ENCODE measurements at places on chromosomes 7 and 10. TPM values are rescaled to one million over a fixed set of nuclear protein-coding genes. Genes with fewer than 3 reads are reported as not detected.
A peak's percentile ranks its signal among the peaks of the same experiment; 100 is the strongest.

DNA sequence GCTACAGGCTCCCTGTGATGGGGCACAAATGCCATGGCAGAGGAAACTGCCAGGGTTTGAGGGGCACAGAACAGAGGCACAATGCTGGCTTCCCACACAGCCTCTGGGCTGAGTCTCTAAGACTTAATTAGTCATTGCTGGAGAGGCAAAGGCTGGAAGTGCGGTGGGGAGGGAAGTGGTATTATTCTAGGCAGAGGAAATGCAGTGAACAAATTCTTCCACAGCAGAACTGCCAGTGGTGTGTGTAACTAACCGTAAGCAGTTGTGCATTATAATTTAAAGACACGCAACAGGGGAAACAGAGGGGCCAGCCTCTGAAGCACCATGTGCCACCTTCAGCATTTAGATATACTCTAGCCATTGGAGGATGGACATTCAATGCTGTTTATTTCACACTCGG lies 12.8 kb downstream of the ICA1 start:
- no peak for DNase-seq

DNA sequence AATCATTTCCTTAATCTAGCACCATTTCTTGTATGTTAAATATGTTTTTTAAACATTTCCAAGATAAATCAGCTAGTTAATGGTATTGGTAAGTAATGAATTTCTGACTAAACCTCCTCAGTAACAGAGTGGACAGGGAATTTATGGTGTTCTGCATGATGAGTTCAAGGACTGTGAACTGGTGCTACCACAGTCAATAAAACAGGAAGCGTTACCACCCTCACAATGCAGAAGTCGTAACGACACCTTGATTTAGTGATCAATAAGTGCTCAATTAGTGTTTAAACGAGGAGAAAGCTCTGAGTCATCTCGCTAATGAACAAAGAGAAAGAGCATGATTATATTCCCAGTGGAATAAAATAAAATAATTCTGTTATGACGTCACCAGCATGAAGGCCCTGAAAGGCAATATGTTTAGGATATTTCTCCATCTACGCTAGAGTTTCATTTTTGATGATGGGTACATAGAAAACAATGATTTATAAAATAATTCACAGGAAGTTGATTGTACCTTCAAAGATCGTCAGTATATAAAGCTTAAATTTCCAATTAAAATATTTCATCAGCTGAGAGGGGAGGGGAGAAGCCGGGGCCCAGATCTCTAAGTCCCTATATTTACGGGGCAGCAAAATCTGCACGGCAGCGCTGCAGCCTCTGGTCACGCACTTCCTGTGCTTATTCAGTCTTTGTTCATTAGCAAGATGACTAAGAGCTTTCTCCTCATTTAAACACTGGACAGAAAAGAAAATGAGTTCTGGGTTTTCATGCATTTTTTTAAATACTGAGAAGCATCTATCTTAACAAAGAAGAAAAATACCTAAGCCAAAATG lies 400.5 kb downstream of the PTPRN2 start:
- DNase-seq: no peak

The TWNK gene
- 5.9 TPM for total RNA-seq

- DNase-seq: peak; percentile 67
These were observed 6.8 kb upstream of the TAS2R40 start for GRCh38 chr7:143214789-143215679.

GRCh38 chr10:98376485-98376884 lies 38.5 kb downstream of the PYROXD2 start:
- DNase-seq: no peak

The SORCS1 gene
- total RNA-seq: 80.5 TPM

DNA sequence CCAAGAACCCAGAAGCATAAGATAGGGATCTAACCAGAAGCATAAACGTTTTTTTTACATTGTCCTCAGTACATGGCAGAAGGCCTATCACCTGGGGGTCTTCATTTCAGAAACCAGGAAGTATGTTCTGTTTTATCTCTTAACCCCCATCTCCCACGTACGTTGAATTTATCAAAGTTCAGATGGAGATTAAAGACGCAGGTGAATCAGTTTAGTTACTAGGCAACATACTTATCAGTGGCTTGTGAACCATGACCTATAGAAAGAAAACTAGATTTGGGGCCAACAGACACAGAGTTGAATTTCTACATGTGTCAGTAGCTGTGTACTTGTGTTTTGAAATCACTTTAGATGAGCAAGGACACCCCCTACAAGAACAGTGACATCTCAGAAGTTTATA lies 122.7 kb downstream of the GPR158 start:
- no peak for DNase-seq

- no peak for DNase-seq
These were observed 9.2 kb downstream of the DNA2 start for GRCh38 chr10:68462536-68462935.

The PIK3CG gene
- 6.6 TPM for total RNA-seq

The SSBP1 gene
- 71.8 TPM for total RNA-seq

Measured in sciatic nerve (tissue), 2 donors.